ENCODE measurements at places on chromosomes 5 and 9. TPM values are rescaled to one million over a fixed set of nuclear protein-coding genes. Genes with fewer than 3 reads are reported as not detected.

The BSPRY gene
- 0.19 TPM for total RNA-seq

DNA sequence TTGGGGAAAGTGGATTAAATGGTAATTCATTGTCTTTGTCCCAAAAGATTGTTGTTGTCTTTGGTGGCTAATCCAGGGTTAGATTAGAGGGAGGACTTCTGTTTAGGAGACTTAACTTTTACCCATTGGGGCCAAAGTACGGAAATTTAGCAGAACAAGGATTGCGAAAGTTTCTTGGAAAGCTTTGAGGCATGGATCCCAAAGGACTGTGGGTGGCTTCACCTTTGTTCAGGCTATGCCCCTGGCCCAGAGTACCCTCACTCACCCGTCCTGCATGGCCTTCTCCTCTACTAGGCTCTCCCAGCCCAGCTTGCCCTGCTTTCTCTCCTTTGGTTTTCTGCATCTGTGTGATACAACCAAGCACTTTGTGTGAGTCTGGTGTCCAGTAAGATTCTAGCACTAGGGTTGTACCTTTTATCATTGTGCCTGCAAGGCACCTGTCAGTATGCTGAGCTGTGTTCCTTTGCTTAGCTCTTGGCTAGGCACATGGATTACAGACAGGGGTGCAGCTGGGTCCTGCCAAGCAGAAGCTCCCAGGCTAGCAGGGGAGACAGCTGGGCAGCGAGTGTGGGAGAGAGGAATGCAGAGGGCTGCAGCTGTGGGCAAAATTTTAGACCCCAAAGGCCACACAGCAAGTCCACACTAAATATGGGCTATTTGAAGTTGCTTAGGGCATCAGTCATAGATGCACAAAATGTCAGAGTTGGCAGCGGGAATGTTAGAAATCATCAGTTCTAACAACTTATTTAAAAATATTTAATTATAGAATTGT, 3.2 kb downstream of the PPARGC1B start:
- no peak for DNase-seq

DNA sequence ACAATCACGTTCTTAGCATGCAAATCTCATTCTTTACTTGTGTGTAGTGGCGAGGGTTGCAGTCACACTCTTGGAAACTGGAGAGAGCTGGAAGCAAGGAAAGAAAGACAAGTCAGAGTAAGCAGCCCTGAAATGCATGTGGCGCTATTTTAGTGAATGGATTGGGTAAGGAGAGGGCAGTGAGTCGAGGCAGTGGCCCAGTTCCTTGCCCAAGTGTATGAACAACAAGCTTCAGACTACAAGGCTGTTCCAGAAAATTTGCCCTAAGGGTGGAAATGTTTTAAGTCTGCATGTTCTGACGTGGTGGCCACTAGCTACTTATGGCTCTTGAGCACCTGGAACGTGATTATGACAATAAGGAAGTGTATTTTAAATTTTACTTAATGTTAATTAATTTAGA, 59.4 kb upstream of the PTPN3 start:
- DNase-seq = no peak

The DMRT3 gene
- total RNA-seq = 0.26 TPM

GRCh38 chr9:74777136-74777879, 110.4 kb downstream of the TRPM6 start:
- peak; percentile 81 for DNase-seq

- DNase-seq = peak; percentile 59
Measured at GRCh38 chr9:69671311-69671878, 776 bp downstream of the APBA1 start.

GRCh38 chr5:178284996-178285395, 52.4 kb upstream of the PHYKPL start:
- DNase-seq = no peak

- no peak for DNase-seq
Measured at GRCh38 chr5:2538169-2538568, 213.3 kb downstream of the IRX2 start.

The LHX3 gene
- not detected for total RNA-seq

The PLAC8L1 gene
- not detected for total RNA-seq

All from aorta (tissue), 5 donors.